ENCODE measurements at places on chromosomes 7 and 10. TPM values are rescaled to one million over a fixed set of nuclear protein-coding genes. Genes with fewer than 3 reads are reported as not detected.
A peak's percentile ranks its signal among the peaks of the same experiment; 100 is the strongest.

The SFMBT2 gene
- 32.1 TPM for total RNA-seq

The TRPV5 gene
- total RNA-seq, result not detected

The RHOBTB1 gene
- not detected for total RNA-seq

The ANKRD61 gene
- total RNA-seq, result 0.33 TPM

The NUTM2B gene
- 0.11 TPM for total RNA-seq

The RAMP3 gene
- total RNA-seq, result not detected

The ASAH2 gene
- 5.8 TPM for total RNA-seq

The HECTD2 gene
- 6.0 TPM for total RNA-seq

The EVX1 gene
- not detected for total RNA-seq

DNA sequence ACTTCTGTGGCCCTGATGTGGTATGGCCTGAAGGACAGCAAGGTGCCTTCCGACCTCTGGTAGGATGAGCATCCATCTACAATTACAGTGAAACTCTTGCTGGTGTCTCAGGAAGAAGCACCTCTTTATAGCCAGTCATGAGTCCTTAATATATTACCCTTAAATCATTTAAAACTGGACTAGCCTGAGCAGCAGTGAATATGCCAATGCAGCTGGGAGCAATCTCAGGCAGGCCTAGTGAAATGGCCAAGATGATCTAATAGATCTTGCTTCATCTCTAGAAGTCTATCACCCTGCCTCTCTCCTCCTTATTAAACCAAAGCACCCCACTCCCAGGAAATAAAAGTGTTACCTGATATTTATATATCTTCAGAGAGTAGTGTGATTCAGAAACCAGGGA is 66.7 kb upstream of the SORCS3 start:
- no peak for DNase-seq

DNA sequence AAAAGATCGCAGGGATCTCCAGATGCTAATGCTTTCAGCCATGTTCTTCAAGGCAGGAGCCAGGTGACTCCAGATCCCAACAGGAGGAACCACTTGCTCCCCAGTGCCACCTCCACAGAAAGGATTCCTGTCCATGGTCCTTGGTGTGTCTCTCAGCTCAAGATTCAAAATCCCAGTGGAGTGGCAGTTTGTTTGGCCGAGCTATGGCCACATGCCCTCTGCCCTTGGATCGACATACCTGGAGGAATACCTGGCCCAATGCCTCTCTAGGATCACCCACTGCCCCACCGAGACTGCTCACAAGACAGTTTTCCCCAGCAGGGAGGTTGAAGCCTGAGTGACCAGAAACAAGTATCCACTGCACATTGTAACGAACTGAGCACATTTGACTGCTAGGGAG is 3.9 kb upstream of the GPRIN2 start:
- DNase-seq, result no peak

GRCh38 chr7:18638594-18639452 is 143.3 kb downstream of the HDAC9 start:
- no peak for DNase-seq

- no peak for DNase-seq
Measured at GRCh38 chr10:3702569-3702968, 82.4 kb downstream of the KLF6 start.

DNA sequence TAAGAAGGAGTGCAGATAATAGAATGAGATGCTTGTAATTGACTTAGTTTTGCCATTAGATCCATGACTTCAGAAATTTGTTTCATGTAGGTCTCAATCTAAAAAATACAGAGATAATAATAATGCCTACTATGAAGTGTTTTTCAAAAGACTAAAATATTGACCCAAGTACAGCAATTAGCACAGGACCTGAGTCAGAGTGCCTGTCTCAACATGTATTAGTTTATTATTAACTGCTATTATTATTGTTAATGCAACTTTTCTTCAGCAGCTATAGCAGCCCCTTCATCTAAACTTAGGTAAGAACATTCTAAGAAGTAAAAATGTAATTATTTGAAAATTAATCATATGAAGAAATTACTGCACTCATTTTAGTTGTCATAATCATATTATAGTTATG is 82.9 kb upstream of the HGF start:
- DNase-seq, result no peak

DNA sequence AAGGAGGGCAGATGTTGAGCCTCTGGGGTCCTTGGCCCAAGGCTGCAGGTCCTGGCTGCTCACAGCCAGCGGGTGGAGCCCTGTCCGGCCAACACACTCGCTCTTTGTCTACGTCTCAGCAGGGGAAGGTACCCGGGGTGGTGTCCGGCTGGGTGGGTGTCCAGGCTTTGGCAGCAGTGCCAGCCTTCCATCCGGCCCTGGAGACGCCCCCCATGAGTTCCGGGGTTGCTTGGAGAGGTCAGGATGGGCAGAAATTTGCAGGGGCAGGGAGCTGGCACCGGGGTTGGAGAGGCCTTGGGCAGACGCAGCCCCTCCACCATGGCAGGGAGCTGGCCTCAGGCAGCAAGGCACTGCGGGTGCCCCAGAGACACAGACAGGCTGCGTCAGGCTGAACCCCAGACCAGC is 42.2 kb upstream of the ELN start:
- DNase-seq, result no peak

- no peak for DNase-seq
Measured at GRCh38 chr7:46660402-46660980, 739.4 kb upstream of the IGFBP3 start.

DNA sequence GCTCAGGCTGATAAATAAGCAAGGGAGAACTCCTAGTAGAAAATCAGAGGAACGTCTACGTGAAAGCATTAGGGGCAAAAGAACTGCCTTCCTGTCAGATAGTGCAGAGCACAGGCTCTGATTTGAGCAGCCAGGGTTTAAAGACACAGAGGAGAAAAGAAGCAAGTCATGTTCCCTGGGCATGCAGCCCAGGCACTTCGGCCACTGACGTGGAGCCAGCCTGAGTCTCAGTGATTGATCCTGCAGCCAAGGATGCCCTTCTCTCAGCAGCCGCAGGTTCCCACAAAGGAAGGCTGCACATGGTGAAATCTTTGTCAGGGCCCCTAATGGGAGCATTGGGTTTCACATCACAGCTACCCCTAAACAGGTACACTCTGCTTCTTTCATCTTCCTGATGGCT is 161.7 kb upstream of the HPS1 start:
- DNase-seq, result no peak

DNA sequence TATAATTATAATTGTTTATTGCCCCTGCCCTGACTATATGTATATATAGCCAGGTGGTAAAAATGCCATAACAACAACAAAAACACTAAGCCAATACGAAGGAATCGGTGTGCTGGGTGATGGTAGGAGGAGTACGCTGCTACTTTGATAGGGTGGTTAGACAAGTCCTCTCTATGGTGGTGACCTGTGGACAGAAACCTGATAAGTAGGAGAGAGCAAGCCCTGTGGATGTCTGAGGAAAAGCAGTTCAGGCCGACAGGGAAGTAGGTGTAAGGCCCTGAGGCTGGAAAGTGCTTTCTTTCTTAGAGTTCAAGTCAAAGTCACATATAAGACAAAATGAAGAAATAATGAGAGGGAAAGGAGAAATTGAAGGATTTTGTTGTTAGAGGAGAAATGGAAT is 823.8 kb upstream of the CELF2 start:
- DNase-seq, result no peak

DNA sequence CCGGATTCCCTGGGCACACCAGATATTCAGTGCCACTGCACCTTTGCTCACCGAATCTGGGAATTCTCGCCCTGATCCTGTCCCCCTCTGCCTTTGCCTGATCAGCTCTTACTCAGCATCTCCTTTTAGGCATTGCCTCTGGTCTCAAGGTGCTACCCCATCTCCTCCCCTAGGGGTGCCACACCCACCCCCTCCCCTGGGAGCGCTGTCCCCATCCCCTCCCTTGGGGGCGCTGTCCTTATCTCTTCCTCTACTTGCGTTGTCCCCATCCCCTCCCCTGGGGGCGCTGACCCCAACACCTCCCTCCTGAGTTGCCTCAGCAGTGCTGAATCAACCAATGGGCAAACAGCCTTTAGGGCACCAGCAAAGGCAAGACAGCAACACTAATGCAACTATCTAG is 686.9 kb upstream of the FOXK1 start:
- DNase-seq, result no peak

- no peak for DNase-seq
Measured at GRCh38 chr7:105990727-105991453, 27.8 kb downstream of the CDHR3 start.

- DNase-seq, result no peak
Measured at GRCh38 chr10:109992485-109992884, 15.3 kb upstream of the ADD3 start.

GRCh38 chr10:6204063-6204340 is 1.3 kb downstream of the PFKFB3 start:
- DNase-seq, result peak; percentile 65

DNA sequence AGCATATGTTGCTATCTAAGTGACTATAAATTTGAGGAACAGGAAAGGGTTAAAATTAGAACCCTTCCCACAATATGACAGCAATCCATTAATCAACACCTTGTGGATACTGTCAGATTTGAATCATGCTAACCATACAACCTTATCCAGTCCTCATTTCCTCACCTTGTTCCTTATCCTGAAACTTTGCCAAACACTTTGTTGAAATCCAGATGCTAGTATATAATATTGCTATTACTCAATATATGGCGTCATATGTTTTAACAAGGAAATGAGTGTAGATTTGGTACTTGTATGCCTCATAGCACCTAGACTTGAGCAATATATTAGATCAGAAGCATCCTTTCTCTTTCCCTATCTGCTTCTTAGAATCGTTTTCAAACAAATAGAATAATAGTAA is 66.3 kb upstream of the SLC25A13 start:
- no peak for DNase-seq

GRCh38 chr10:114024876-114025610 is 18.6 kb upstream of the ADRB1 start:
- DNase-seq, result no peak

DNA sequence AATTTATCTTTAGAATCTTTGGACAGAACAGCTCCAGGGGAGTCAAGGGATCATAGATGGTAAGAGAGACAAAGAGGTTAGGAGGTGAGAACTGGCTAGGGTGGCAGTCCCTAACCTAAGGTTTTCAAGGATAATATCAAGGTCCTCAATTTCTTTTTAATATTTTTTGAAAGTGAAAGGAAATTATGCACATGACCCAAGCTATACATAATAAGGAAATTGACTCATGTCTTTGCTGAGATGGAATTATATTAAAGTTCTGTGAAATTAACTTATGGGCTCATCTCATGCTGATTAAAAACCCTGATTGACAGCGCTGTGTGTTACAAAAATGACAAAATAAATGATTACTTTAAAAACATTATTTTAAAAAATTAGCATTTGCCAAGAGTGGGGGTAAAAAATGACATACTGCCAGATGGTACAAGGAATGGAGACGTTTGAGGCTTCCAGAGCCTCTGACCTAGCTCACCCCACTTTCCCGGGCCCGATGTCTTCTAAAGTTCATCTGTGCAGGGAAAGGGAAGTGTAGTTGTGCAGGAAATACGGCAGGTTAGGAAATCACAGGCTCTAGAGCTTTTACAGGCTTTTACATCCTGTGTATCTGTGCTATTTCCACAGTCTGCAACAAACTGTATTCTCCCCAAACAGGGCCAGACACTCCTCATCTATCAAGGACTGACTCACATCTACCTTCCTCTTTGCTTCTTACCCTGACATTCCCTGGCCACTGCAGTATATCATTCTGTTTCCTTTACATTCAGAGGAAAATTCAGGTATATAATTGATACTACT is 185.6 kb upstream of the PRSS58 start:
- DNase-seq, result no peak

GRCh38 chr7:18241543-18242231 is 214.0 kb upstream of the PRPS1L1 start:
- no peak for DNase-seq

DNA sequence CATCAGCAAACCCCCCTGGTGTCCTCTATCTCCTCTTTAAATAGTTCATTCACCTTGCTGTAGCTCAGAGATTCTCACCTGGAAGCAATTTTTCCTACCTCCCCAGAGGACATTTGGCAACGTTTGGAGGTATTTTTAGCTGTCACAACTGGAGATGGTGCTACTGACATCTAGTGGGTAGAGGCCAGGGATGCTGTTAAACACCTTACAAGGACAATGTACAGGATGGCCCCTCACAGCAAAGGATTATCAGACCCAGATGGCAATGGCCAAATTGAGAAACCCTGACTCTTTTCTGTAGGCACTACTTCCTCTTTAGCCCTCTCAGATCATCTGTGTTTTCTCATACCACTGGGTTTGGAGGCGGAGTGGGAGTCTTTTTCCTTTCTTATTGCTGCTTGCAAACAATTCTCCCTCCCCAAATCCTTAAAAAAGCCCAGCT is 13.2 kb upstream of the TRA2A start:
- no peak for DNase-seq

DNA sequence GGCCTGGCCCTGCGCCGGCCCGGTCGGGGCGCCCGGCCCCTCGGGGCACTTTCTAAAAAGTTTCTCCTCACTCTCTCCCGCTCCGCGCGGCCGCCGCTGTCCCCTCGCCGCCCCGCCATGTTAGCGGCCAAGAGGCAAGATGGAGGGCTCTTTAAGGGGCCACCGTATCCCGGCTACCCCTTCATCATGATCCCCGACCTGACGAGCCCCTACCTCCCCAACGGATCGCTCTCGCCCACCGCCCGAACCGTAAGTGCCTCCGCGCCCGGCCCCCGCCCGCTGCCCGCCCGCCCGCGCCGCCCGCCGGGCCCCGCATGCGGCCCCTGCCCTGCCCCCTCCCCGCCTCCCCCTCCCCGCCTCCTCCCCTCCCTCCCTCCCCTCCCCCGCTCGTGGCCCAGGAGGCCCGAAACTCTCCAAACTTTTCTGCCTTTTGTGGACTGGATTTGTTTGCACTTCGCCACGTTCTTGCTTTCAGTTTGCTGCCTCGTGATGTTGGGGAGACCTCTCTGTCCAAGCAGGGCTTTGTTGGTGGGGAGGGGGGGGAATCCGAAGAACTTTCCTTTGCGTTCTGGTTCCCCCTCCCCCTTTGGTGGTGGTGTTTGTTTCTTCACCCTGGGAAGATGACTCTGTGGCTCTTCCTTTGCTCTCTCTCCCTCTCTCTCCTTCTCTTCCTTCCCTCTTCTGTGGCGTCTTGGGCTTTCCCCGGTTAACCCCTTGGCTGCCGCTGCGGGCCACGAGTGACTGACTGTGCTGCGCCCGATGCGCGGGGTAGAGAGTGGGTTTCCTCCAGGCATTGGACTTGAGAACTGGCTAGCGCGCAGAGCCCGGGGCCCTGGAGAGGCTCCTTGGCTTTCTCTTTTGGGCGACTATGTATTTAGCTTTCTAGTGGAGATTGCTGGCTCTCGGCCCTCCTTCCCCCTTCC is 1.6 kb downstream of the TCF7L2 start:
- DNase-seq, result no peak

DNA sequence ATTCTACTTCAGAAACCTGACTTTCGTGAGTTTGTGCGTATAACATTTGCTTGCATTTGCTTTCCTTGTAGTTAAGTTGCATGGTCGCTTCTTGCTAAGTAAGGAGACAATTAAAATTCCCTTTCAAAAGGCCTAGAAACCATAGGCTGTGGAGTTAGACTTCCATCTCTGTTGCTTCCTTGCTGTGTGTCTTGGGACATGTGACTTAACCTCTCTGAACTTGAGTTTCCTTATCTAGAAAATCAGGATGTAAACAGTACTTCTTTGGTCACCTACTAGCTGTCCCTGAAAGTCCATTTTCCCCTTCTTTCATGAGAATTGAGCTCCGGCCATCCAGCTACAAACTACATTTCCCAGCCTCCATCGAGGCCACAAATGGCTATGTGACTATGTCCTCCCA is 89.2 kb downstream of the ITIH5 start:
- DNase-seq, result no peak

- no peak for DNase-seq
Measured at GRCh38 chr10:78686444-78687060, 382.2 kb upstream of the ZMIZ1 start.

Measured in activated naive CD4-positive, alpha-beta T cell treated with anti-CD3 and anti-CD28 coated beads, Interleukin-2, amount 50 U/mL, for 72 hours (primary cell).